Stimulated activated CD8-positive, alpha-beta memory T cell treated with anti-CD3 and anti-CD28 coated beads, Interleukin-15, amount 100 ng/mL, for 24 hours (primary cell): ENCODE measurements at places on chromosomes 12 and 14.
A peak's percentile ranks its signal among the peaks of the same experiment; 100 is the strongest.

DNA sequence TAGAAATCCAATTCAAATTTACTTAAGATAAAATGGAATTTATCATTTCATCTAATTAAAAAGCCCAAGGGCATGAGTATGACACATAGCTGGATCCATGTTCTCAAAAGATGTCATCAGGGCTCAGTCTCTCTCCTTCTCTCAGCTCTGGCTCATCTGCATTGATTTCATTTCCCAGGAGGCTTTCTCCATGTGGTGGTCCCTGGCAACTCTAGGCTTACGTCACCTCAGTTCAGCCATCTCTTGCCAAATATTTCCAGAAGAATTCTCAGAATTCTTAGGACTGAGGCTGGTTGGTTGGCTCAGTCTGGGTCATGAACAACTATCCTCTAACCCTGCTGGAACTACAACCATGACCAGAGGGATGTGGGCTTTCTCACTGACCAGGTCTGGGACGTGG lies 65.3 kb downstream of the FOS start:
- DNase-seq: no peak

GRCh38 chr12:80513211-80513610 lies 69.2 kb downstream of the PTPRQ start:
- no peak for DNase-seq

- DNase-seq: no peak
These were observed 352.6 kb downstream of the VRK1 start for GRCh38 chr14:97149775-97150174.

- DNase-seq: no peak
These were observed 682 bp downstream of the KIAA0586 start for GRCh38 chr14:58428118-58428683.

- no peak for DNase-seq
These were observed 99.0 kb downstream of the ESR2 start for GRCh38 chr14:64195199-64195598.

GRCh38 chr12:11202811-11203210 lies 16.1 kb upstream of the TAS2R42 start:
- DNase-seq: no peak

DNA sequence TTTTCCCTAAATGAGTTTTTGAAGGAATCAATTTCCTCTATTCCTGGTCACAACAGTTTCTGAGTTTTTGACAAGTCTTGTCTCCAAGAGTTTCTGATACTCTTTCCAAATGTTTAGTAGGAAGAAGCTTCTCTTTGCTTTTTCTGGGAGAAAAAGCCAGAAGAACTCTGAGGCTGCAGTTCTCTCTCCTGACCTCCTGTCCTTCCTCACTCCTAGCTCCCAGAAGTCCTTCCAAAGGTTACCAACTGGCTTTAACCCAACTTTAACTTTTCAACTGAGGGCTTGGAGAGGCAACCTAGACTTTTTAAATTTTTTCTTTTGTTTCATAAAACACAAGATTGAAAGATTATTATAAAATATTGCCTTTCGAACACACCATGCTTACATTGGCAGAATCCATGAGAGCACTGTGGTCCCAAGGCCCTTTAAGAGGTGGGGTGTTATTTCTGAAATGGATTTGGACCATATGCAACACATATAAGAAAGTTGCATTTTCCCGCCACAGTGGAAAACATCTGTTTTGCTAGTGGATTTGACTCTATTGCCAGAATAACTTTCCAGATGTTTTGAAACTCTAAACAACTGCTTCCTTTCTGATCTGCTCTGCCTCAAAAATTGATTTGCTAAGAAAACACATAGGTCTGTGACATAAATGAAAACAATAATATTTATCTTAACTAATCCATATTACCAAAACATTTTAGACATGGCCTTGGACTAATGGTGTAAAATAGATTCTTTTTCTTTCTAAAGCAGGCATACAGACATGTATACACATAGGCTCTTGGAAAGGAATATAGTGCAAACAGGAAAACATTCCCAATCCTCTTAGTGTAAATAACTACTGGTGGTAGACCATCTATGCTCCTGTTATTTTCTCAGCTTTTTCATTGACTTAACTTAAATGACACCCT lies 22.3 kb upstream of the EPS8 start:
- DNase-seq: no peak

- DNase-seq: no peak
These were observed 128.0 kb downstream of the ETV6 start for GRCh38 chr12:11777451-11777850.

GRCh38 chr12:120640861-120641833 lies 721 bp downstream of the CABP1 start:
- DNase-seq: no peak

GRCh38 chr12:48198672-48198971 lies 4.5 kb downstream of the OR10AD1 start:
- DNase-seq: no peak

GRCh38 chr12:97493731-97494130 lies 31.1 kb downstream of the RMST start:
- DNase-seq: no peak

- no peak for DNase-seq
These were observed 223.5 kb downstream of the SLC41A2 start for GRCh38 chr12:104734541-104735095.

GRCh38 chr12:101773650-101774162 lies 34.4 kb upstream of the SYCP3 start:
- DNase-seq: no peak

- no peak for DNase-seq
These were observed 24.3 kb upstream of the RGS6 start for GRCh38 chr14:71907793-71908515.

DNA sequence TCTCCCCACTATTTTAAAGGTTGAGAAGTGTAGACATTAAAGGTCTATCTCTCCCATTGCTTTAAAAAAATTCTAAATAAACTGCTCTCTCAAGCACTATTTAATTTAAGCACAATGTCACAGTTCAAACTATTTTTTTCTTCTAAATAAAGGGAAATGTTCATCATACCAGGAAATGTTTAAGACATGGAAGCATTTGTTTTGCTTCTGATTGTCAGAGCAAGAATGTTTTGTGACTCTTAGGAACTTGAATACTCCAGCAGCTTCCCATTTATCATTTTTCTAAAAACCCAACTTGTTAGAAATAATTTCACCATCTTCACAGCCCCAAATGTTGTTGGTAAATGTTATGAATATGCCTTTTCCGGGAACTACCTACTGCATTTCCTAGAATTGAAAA lies 121.8 kb upstream of the NTF3 start:
- no peak for DNase-seq

- no peak for DNase-seq
These were observed 92.8 kb upstream of the METAP2 start for GRCh38 chr12:95380997-95381786.

- no peak for DNase-seq
These were observed 2.3 kb upstream of the ESPL1 start for GRCh38 chr12:53265783-53266182.

DNA sequence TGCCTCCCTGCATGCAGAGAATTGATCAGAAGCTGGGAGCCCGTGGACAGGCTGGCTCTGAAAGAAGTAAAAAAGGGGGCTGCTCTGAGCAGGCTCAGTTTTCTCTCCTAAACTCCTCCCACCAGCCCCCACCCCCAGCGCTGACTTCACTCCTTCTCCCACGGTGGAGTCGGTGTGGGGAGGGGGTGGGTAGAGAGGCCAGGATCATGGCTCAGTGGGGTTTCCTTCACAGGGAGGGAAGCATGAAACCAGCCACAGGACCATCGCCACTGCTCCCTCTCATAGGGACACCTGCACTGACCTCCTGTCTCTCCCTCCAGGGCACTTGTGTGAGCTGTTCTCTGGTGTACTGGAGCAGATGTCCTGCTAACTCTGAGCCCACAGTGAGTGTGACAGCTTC lies 78.9 kb downstream of the STAB2 start:
- DNase-seq: no peak

GRCh38 chr14:77270361-77271112 lies 469 bp downstream of the NGB start:
- DNase-seq: no peak

DNA sequence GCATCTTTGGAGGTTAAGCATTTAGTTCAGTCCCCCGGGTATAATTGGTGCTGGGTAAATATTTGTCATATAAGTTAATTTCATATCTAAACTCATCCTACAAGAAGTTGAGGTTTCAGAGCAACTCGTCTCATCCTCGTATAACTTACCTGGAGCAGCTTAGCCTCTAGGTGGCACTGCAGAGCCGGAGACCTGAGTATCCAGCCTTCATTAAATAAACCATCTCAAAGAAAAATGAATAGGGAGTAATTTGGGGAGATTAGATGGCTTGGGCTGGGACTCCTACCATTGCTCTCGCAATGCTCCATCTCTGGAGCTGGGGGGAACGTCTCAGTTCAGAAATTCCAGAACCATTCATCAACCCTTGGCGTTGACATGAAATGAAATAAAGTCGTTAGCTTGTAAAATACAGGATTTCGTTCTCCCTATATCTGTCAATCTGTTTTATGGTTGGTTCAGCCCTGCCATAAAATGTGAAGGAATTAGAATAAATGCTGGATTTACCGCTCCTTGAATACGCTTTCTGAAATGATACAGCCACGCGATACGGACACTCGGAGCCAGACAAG lies 122.9 kb upstream of the TMEM132D start:
- no peak for DNase-seq

GRCh38 chr14:74807853-74808545 lies 44.9 kb downstream of the YLPM1 start:
- DNase-seq: no peak

- DNase-seq: no peak
These were observed 55.9 kb upstream of the AVPR1A start for GRCh38 chr12:63206909-63207308.

DNA sequence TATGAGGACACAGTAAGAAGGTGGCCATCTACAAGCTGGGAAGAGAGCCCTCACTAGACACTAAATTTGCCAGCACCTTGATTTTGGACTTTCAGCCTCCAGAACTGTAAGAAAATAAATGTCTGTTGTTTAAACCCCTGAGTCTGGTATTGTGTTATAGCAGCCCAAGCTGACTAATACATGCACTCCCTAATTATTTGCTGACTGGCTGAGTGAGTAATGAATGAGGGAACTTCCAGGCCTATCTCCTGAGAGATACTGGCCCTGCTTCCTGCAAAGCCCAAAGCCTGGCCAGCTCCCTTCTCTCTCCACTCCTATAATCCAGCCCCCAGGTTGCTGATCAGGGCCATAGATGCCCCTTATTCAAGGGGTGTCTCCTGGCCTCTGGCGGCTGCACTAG lies 120.0 kb upstream of the NOS1 start:
- DNase-seq: no peak

DNA sequence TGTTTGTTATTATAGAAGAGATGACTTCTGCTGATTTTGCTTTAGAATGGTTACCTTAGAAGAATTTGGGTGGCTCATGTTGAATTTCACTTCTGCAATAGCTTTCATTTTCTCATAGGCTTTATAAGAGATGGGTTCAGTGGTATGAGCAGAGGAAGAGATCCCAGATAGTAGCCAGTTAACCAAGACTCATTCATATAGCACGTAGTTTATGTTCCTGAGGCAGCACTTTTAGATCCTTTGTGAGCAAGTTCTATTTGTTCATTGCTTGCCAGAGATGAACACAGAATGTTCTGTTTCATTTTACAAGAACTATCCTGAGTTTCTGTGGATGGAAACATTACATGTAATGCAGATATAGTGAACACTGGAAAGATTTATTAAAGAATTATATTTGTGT lies 32.2 kb downstream of the RAB21 start:
- no peak for DNase-seq

- DNase-seq: peak; percentile 2
These were observed 404.4 kb downstream of the FLRT2 start for GRCh38 chr14:85934123-85934885.

DNA sequence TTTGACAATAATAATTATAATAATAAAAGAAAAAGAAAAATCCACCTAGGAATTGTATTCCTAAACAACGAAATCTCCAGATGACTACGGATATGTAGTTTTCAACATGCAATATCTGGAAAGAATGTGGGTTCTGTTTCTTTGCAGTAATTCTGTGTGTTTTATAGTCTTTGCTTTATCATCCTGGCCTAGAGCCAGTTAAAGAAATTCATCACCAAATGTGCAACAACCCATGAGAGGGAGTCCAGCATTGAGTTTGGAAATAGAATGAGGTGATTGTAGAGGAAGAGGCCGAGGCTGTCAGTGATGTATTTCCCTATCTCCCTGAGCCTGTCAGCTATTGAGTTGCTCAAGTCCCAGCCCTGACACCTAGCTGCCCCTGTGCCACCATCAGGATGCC lies 200.5 kb upstream of the DCN start:
- no peak for DNase-seq
